GM12892 (cell line): ENCODE measurements at places on chromosomes 11 and 22.

DNA sequence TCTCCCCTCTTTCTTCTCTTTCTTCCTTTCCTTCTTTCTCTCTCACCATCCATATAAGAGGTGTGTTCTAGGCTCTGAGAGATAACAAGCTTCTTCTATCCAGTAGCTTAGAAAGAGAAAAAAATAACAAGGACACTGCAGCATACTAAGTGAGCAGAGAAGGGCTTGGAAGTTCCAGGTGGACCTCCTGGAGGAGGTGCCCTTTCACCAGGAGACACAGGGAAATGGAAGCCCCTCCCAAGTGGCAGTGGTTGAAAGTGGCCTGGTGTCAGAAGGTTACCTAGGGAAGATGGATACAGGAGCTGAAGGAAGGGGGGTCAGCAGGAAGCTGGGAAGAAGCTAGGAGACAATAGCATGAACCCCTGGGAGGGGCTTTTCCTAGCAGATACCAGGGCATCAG, 5.5 kb downstream of the DCHS1 start:
- no peak for DNase-seq

DNA sequence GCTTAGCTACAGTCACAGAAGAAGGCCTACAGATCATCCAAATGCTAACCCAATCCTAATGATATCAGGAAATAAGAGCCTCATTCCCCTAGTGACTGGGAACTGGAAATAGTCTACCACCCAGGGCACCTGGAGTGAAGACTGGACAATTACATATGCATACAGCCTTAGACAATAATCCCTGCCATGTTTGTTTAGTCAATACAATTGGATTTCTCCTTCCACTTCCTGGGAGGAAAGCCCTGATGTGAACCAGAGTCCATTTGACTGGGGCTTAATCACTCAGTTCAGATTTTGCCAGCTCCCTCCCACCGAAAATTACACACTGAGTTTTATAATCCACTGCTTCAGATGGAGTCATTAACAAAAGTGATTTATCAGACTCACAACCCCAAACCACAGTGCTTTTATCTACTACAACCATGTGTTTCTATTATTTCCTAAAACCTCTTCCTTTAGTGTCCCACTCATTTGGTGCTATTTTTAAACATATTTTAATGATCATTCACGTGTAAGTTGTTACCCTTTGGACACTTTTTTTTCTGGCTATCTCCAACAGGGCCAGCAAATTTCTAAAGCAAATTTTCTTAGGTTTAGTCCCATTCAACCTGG, 29.9 kb downstream of the CWF19L2 start:
- DNase-seq = no peak

GRCh38 chr11:95138448-95138847, 48.8 kb downstream of the ENDOD1 start:
- DNase-seq = no peak

GRCh38 chr11:43200031-43200430, 111.8 kb upstream of the API5 start:
- DNase-seq = no peak

DNA sequence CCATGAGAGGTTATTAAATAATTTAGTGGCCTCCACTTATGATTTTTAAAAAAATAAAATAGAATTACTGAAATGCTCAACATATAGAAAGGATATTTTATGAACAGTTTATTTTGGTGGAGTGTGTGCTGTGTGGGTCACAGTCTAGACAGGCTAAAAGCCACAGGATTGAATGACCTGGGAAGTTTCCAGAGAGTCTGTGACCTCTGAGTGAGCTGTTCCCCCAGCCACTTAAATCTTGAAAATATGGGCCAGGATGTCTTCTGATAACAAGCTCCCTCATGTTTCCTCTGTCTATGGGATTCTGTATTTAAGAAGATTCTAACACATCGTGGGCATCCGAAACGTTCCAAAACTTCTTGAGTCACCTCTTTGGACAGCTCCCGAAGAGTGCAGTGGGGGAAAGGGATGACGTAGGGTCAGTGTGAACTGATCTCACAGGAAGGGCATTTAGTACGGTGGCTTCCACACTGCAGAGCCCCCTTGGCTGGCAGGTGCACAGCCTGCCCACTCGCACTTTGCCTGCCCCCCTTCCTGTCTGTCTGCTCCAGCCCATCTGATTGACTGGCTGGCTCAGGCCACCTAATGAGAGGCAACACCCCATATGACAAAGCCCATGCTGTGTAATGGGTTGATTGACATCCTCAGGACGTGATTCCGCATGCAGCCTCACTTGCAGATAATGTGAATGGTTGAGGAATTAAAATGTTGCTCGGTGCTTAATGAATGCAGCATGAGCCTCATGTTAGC, 97.4 kb downstream of the NTM start:
- no peak for DNase-seq

GRCh38 chr22:26906464-26906863, 249.1 kb downstream of the MIAT start:
- no peak for DNase-seq

DNA sequence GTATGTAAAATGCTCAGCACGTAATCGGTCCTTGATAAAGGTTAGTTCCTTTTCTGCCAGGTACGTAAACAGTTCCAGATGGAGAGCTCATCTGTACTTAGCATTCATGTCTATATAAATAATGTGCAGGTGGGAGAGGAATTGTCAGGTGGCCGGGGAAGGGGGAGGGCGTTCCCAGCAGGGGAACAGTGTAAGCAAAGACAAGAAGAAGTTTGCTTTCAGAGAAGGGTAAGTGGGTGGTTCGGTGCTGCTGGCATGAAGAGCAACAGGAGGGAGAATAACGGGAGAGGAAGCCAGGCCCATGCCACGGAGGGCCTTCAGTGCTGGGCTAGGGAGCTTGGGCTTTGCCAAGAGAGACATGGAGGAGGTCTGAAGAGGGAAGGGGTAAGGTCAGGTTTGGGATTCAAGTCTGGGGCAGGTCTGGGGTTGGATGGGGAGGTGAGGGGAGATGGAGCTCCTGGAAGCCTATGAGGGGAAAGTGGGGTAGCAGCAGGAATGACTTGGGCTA, 11.4 kb upstream of the WNT11 start:
- DNase-seq = no peak

- DNase-seq = no peak
Measured at GRCh38 chr22:48489551-48490499, 1337.8 kb downstream of the BRD1 start.

DNA sequence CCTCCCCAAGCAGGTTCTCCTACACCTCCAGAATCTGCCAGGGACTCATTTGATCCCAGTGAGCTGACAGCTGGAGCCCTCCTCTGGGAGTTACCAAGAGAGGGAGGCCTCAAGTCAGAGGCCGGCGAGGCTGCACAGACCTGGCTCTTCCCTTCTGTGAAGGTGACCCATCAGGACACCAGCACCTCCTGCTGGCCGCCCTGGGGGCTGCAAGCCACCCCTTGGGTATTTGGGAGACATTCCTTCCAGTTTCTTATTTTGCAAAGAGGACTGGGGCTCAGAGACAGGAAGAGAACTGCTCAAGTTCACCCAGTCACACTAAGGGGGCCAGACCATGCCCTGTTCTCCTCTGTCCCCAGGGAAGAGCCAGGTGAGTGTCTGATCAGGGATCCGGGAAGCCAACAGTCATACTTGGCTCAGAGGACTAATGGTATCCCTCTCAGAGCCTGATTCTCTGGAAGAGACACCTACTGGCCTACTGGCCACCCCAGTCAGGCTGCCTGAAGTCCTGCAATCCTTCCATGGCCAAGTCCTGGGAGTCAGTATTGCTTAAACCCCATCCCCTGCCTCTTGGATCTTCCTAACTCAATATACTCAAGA, 40.5 kb upstream of the RIC3 start:
- no peak for DNase-seq

- DNase-seq = no peak
Measured at GRCh38 chr11:129795089-129795488, 20.6 kb upstream of the TMEM45B start.

GRCh38 chr22:24138649-24139420, 42.5 kb upstream of the SUSD2 start:
- no peak for DNase-seq

- no peak for DNase-seq
Measured at GRCh38 chr22:20296598-20296997, 23.3 kb downstream of the DGCR6L start.

GRCh38 chr11:79794484-79795393, 353.9 kb upstream of the TENM4 start:
- DNase-seq = no peak

DNA sequence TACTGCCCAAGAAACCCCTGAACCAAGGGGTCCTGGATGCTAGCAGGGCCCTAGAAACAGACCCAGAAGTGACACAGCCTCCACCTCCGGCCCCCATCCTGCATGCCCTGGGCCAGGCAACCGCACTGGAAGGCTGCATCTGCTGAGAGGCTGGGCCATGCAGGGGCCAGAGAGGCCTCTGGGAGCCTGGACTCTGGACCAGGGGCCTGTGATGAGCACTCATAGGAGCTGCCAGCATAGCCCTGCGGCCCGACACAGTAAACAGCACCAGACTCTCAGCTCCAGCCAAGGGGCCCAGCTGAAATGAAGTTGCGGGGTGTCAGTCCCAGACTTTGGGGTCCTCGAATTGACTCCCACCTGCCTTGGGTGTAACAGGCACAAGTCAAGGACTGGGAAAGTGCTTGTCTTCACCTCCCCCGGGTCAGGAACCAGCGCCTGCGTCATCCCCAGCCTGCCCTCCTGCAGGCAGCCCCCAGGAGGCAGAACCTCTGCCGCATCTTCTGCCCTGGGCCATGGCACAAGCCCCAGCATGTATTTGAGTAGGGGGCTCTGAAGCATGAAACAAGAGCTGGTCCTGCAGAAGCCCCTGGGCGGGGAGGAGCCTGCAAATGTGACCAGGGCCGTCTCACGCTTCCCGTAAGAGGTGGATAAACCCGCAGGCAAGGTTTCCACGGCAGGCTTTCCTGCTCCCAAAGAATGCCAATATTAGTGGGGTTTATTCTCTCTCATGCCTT, 25.2 kb upstream of the CCND1 start:
- no peak for DNase-seq
